ENCODE measurements at places on chromosomes 4 and X.

DNA sequence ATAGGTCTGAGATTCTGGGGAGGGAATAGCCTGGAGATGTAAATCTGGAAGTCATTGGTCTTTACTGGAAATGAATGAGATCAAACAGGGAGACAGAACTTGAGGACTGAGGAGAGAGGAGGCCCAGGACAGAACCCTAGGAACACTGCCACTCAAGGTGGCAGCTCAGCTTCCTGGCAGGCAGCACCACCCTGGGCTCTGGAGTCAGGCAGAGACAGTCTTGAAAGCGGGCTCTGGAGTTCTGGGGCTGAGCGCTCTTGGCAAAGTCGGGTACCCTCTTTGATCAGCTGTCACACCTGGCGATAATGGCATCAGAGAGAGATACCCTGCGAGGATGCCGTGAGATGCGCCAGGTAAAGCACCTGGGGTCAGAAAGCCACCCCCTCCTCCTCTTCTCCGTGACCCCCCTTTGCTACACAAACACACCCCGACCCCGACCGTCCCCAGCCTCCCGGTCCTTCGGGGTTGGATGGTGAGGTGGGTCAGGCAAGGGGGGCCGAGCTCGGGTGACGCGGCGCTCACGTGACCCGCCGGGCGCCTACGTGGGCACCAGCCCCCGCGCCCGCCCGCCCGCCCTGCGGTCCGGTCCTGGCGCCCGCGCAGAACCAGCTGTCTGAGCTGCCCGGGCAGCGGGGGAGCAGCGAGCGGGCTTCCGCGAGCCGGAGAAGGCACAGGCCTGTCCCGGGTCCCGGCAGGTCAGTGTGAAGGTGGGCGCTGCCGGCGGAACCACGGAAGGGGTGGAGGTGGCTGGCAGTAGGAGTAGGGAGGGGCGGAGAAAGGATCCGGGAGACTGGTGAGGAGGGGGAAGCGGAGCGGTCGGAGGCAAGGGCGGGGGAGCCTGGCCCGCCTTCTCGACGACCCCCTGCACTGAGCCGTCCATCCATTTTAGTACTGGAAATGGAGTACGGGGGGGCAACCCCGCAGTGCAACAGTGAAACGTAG lies at the start of gene TCEAL3:
TCEAL3 (plus strand) TSS at position 600 of the 942 bp plus-strand sequence. CDS start 1,102 bp downstream, outside the sequence.
- DNase-seq = peak; percentile 55

- DNase-seq = no peak
Observed at GRCh38 chr4:71229477-71230270, 109.1 kb upstream of the SLC4A4 start.

DNA sequence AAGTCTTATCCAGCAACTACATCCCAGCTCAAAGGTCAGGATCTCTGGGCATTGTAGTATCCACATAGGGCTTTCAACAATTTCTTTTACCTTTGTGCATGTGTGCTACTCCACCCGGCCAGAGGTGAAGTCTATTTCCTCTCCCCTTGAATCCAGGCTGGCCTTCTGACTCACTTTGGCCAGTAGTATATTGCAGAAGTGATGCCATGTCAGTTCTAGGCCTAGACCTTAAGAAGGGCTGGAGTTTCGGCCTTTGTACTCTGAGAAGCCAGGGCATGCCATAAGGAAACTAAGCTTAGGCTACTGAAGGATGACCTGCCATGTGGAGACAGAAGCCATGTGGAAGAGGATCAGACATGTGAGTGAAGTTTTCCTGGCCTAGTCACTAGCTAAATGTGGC lies 191.2 kb upstream of the ATP6AP2 start:
- DNase-seq = no peak

- no peak for DNase-seq
Observed at GRCh38 chrX:9196961-9197640, 163.2 kb upstream of the FAM9B start.

GRCh38 chrX:110851780-110852179 lies 56.2 kb upstream of the CHRDL1 start:
- DNase-seq = no peak

Measured in CD4-positive, alpha-beta T cell treated with Interleukin-10 for 1 hour (primary cell).